Nucleus accumbens (tissue), 56 donors: ENCODE measurements at places on chromosomes 2 and 18.

- no peak for DNase-seq
Measured at GRCh38 chr2:25710750-25711149, 37.4 kb upstream of the DTNB start.

DNA sequence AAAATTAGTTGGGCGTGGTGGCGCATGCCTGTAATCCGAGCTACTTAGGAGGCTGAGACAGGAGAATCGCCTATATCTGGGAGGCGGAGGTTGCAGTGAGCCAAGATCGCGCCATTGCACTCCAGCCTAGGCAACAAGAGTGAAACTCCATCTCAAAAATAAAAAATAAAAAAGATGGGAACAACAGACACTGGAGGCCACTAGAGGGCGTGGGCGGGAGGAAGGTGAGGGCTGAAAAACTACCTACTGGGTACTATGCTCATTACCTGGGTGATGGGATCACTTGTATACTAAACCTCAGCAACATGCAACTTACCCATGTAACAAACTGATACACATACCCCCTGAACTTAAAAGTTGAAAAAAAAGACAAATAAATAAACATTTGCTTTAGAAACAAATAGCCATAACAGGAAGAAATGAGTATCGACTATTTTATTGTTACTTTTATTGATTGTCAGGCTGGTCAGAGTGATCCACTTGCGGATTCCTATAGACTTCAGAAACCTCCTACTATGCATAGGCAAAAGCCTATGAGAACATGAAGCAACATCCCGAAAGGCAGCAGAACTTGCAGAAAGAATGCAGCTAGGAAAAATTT lies 61.0 kb downstream of the TMEM163 start:
- no peak for DNase-seq

GRCh38 chr18:59446012-59446411 lies 86.9 kb upstream of the LMAN1 start:
- DNase-seq, result no peak

DNA sequence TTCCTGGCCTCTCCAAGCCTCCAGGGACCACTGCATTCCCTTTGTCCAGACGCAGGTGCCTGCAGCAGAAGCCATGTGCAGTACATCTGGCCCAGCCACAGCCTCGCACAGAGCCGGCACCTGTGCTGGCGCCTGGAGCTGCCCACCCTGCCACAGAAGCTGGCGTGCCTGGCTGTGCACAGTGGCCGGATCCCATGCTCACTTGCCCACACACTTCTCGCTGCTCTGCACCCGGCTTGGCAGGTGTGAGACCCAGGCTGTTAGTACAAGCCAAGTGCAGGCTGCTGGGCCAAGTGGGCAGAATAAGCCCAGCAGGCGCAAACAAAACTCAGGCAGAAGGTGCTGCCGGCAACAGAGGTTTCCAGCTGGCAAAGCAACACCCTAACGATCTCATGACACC lies 124.5 kb upstream of the CCDC150 start:
- no peak for DNase-seq

- DNase-seq, result no peak
Measured at GRCh38 chr2:60746318-60746717, 9.8 kb upstream of the PAPOLG start.

DNA sequence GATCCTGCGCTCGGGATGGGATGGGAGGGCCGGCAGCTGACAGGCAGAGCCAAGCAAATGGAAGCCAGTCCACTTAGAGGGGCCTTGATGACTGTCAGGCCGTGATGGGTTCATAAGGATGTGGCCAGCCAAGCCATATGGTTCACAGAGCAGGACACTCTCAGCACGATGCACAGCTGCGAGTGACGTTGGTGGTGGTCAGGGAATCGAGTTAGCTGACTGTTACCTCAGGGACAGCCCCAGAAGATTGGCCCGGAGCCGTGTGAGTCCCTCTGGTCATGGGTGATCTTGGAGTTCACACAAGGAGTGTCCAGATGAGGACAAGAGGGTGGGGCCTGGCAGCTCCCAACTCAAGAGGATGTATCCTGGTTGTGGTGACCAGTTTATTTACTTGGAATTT lies 70.2 kb downstream of the TPGS2 start:
- no peak for DNase-seq
